ENCODE measurements at places on chromosomes 3 and 15.

DNA sequence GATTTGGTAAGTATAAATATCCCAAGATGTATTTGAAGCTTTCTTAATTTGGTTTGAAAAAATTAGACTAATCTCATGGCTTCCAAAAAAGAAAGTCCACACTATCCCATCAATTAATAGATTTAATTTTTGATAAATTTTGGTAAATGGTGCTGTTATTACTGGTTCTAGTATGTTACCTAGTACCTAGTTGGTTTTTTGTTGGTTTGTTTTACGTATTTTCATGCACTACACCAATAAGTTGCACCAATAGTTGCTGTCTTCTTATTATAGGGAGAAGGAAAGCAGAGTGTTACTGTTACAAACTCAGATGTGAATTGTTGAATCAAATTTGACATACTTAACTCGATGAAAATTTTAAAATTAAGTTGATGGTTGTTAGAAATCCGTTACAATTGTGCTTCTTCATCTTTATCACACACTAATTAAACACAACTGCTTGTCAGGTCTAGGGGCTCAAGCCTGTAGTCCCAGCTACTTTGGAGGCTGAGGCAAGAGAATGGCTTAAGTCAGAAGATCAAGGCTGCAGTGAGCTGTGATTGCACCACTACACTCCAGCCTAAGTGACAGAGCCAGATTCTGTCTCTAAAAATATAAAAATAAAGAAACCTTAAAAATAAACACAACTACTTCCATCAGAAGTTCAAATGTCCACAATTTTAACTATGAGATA, 23.1 kb upstream of the MBNL1 start:
- no peak for DNase-seq

DNA sequence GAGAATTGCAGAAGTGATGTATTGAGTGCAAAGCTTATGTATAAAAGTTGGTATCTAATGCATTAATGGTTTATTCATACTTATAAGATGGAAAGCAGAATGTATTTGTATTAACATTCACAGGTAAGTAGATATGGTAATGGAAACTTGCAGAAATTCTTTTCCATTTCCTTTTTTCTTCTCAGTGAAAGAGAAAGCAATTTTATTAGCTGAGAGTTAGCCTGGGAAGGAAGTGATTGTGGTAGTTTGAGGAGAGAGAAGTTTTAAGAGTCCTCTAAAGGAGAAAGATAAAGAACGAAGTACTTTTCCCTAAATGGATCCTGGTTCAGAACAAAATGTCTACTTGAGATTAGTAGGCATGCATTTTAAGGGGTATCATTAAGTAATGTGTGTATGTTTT, 60.1 kb upstream of the OSTN start:
- no peak for DNase-seq

DNA sequence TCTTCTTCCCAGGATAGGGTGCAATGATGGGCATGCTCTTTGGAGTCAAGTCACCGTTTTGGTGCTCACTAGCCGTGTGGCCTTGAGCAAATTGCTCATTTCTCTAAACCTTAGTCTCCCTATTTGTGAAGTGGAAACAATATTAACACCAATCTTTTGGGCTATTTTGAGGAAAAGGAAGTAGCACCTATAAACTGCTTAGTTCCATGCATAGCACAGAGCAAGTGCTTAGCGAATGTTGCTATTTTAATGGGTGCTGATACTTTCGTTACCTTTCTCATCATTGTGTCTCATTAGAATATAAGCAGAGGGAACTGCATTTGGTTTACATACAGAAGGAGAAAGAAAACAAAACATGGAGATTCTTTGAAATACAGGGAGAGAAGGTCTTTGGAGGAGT, 66.1 kb downstream of the BOC start:
- DNase-seq = no peak

- peak; percentile 90 for DNase-seq
Measured at GRCh38 chr3:52076896-52077780, 20.8 kb upstream of the DUSP7 start.

GRCh38 chr3:31934866-31935265, 46.2 kb downstream of the OSBPL10 start:
- DNase-seq = no peak

DNA sequence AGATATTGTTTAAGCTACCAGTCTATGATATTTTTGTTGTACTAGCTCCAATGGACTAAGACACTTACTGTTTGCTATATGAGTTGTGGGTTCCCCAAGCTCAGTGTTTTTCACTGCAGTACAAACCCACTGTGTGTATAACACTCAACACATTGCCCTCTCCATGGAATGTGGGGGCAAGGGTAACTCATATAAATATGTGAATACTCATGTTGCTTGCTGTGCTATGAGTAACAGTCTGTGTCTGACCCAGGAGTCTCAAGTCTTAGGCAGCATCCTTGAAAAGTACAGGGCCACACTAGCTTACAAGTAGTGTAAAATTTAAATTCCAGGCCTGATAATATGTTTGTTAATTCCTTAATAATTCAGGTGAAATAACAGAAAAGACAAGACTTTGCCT, 22.5 kb upstream of the CNTN3 start:
- no peak for DNase-seq

DNA sequence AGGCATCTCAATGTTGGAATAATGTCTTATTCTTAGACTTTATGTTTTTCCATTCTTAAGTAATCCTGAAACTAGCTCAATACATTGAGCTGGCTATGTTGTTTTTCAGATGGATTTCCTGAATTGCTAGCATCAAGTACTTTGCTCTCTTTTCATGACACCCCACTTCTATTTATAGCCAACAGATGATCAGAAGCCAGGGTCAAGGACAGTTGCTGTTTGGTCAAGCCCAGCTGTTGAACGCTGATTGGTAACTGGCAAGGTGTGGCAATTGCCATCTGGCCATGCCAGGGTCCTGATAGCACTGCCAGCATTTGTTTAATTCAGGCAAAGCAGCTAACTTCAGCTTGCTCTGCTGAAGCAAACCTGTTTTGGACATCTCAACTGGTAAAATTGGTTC, 46.2 kb upstream of the PLCL2 start:
- DNase-seq = peak; percentile 67

DNA sequence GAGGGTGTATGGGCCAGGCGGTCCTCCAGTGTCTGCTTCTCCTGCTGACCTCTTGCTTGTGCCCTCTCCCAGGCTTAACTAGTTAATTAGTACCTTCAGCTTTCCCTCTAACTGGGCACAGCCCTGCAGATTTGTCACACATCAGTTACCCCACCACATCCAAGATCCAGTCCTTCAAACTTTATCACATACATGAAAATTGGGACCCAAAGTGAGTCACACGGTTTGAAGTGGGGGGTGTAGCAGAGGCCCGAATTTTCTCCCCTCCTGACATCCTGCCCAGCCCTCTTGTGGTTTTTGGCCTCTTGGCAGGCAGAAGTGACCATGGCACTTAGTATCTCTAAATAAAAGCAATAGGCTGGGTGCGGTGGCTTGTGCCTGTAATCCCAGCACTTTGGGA, 3.9 kb downstream of the MAPKAPK3 start:
- no peak for DNase-seq
